ENCODE measurements at places on chromosomes 7 and 10. TPM values are rescaled to one million over a fixed set of nuclear protein-coding genes. Genes with fewer than 3 reads are reported as not detected.

Gene ACSL5
- 0.51 TPM for total RNA-seq

Gene DGKI
- not detected for total RNA-seq

Gene FAM25G
- total RNA-seq, result not detected

Gene GBX1
- not detected for total RNA-seq

Gene VWA2
- not detected for total RNA-seq

Gene TAS2R5
- total RNA-seq, result 1.1 TPM

Gene COMTD1
- 82.9 TPM for total RNA-seq

Gene CALML5
- total RNA-seq, result not detected

Gene ZNF518A
- 20.7 TPM for total RNA-seq

Gene SPDYE16
- total RNA-seq, result not detected

Gene SLC12A9
- 20.2 TPM for total RNA-seq

Gene CYP2W1
- total RNA-seq, result not detected

Gene PDZD7
- total RNA-seq, result 0.09 TPM

Gene GNGT1
- 0.83 TPM for total RNA-seq

Gene ZNF727
- total RNA-seq, result not detected

All from K562 (cell line).